ENCODE measurements at places on chromosomes 16 and 17.

GRCh38 chr16:64008131-64008530 is 1113.7 kb downstream of the CDH11 start:
- no peak for DNase-seq

DNA sequence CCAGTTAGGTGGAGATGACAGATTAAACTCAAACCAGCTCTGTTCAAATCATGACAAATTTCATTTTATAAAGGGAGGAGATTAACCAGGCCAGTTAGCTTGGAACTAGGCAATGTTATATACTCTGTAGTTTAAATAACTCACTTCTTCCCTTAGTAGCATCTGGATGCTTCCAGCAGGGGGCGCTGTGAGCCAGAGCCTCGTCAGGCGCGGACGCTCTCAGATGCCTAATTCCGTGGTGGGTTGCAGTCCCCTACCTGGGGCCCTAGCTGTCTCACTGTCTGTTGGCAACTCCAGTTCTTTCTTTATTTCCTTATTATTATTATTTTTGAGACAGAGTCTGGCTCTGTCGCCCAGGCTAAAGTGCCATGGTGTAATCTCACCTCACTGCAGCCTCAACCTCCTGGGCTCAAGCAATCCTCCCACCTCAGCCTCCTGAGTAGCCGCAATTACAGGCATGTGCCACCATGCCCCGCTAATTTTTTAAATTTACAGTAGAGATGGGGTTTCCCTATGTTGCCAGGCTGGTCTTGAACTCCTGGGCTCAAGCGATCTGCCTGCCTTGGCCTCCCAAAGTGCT is 17.3 kb upstream of the WFDC1 start:
- DNase-seq = peak; percentile 36

DNA sequence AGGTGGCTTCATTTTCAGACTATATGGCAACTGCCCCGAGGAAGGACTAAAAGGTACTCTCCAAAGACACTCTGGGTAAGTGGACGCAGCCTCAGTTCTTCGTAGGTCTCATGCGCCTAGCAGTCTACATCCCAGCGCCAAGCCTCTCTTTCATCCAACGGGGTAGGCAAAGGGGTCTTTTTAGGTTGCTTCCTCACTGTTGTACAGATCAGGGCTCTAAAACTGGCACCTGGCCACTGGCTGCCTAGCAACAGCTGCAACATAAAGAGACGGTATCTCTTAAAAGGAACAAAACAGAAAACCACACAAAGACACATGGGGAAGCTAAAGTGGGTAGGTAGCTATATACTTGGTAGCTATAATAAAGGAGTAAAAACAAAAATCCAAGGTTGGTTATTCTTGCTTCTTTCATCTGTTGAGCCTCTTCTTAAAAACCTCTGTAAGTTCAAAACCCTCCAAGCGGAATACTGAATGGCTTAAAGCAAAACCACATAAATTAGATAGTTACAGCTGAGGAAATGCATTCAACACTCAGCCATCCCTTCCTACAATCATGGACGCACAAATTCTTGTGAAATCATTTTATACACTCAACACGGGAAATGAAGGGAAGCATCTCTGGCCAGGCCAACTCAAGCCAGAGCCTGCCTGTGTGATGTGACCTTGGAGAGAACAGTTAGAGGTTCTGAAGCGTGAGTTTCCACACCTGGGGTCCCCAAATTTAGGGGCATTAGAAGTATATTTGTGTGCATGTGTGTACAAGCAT is 22.7 kb downstream of the CYTH1 start:
- peak; percentile 90 for DNase-seq

DNA sequence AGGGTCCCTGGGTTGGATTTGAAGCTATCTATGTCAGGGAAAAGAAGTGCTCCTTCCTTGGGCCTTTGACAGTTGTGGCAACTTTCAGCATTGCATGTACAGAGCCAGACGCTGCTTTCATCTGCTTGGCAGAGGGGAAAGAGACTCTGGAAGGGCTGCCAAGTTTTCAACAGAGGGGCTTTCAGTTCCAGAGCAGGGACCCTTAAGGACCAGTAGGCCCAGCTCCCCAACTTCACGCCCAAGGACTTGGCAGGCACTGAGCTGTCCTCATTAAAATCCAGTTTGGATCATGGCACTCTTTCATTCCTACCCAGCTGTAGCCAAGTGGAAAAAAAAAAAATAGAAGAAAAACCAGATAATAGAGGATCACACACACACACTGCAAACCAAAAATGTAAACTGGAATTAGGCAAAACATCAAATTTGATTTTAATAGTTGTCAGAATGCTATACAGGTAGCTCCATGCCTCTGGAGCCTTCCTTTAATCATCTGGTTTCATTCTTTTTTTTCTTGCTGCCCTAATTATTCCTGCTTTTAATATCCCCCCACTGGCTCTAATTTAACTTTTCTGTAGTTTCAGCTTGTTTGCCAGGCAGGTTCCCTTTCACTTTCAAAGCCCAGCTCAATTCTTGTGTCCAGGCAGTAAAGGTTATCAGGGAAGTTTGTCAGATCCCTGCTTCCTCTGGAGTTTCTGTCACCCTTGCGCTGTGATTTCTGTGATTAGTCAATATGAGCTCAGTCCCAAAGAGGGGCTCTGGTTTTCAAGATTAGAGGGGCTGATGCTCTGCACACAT is 702.6 kb upstream of the CDH8 start:
- no peak for DNase-seq

DNA sequence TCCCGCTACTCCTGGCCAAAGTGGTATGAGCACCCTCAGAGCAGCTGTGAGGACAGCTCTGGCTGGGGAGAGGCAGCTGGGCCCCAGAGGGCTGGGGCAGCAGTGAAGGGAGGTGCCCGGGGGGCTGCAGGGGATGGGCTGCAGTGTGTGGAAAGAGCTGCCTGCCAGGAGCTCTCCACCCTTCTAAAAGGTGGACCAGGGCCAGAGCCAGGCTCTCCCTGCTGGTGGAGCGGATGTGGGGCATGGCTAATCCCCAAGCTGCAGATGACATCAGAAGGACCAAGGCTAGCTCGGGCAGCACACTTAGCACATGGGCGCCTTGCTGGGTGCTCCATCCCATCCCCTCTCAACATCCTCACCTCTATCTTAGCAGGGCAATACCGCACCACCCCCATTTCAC is 103.1 kb downstream of the SDK2 start:
- no peak for DNase-seq

- DNase-seq = no peak
These were observed 4.7 kb upstream of the NEUROD2 start for GRCh38 chr17:39612291-39612894.

GRCh38 chr17:50127697-50128361 is 2.1 kb downstream of the SAMD14 start:
- DNase-seq = peak; percentile 57
